OCI-LY7 (cell line): ENCODE measurements at places on chromosomes 12 and 14.

- DNase-seq: no peak
Measured at GRCh38 chr12:90292183-90292582, 583.5 kb upstream of the ATP2B1 start.

- no peak for DNase-seq
Measured at GRCh38 chr12:113762882-113763816, 203.0 kb downstream of the RBM19 start.

- no peak for DNase-seq
Measured at GRCh38 chr12:56334490-56334793, 642 bp upstream of the PAN2 start.

GRCh38 chr14:24677956-24678355 is 44.0 kb upstream of the GZMB start:
- no peak for DNase-seq

GRCh38 chr14:95386536-95387095 is 66.9 kb upstream of the CLMN start:
- DNase-seq: no peak

- no peak for DNase-seq
Measured at GRCh38 chr12:13777374-13777773, 204.0 kb downstream of the GRIN2B start.

DNA sequence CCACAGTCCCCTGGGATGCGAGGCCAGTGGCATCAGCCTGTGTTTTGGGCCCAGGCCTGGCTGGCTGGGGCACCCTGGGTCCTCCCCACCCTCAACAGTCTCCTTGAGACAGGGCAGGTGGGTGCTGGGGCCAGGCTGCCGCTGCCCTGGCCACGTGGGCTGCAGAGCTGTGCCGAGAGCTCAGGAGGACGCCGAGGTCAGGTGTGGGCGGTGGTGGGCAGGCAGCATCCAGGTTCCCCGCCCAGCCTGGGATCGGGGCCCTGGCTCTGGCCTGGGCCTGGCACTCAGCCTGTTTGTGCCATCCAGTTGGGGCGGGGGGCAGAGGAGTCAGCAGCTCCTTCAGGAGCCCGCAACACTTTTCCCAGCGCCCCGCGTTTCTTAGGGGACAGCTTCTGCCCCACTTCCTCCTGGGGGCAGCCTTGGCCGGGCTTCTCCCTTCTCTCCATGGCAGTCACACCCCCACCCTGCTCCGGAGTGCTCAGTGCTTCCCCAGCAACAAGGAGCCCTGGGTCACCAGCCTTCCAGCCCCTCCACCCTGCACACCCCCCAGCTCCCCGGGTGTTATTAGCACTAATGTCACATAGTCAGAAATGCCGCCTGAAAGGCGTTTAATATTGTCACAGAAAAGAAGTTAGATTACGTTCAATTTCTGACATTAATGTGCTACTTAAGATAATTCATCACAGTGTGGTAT is 30.8 kb downstream of the KIF26A start:
- DNase-seq: no peak

DNA sequence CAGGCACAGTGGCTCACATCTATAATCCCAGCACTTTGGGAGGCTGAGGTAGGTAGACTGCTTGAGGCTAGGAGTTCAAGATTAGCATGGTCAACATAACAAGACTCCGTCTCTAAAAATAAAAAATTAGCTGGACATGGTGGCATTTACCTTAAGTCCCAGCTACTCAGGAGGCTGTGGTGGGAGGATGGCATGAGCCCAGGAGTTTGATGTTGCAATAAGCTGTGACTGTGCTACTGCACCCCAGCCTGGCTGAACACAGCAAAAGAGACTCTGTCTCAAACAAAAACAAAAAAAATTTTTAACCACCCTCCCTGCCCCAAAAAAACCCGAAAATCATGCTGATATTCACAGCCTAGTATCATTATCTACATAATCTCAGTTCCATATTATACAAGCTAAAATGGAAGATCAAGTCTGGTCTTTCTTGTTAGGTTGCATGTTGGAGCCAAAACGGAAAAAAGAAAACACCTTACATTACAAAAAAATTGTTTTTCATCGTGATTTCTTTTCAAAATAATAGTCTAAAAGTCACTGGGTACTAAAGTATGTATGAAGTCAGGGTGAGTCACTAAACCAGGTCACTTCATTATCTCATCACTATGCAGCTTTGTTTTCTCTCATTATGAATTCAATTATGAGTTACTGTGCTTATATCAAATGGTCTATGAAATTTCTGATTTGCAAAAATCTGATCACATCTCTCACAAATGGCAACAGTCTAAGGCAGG is 13.8 kb downstream of the GXYLT1 start:
- no peak for DNase-seq

DNA sequence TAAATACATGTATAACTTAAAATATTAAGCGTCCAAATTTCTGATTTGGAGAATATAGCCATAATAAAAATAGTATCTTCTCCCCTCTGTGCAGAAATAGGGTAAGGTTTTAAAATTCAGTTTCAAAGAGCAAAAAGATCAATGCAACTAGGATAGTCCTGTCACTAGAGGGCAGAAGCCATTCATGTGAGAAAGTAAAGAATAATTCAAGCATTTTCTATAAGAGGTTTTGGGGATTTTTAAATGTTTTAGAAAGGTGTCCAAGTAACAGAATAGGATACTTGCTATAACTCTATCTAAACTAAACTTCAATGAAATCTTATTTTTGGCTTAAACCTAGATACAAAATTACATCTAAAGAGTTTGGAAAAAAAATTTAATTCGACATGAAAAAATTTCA is 50.3 kb downstream of the ADAMTS20 start:
- DNase-seq: peak; percentile 10

GRCh38 chr14:106013879-106014376 is 487.5 kb downstream of the TMEM121 start:
- no peak for DNase-seq

GRCh38 chr12:89862511-89863445 is 154.1 kb upstream of the ATP2B1 start:
- peak; percentile 91 for DNase-seq

- no peak for DNase-seq
Measured at GRCh38 chr12:83763425-83763824, 1076.7 kb downstream of the TMTC2 start.

GRCh38 chr12:132071830-132072384 is 72.2 kb downstream of the DDX51 start:
- no peak for DNase-seq

DNA sequence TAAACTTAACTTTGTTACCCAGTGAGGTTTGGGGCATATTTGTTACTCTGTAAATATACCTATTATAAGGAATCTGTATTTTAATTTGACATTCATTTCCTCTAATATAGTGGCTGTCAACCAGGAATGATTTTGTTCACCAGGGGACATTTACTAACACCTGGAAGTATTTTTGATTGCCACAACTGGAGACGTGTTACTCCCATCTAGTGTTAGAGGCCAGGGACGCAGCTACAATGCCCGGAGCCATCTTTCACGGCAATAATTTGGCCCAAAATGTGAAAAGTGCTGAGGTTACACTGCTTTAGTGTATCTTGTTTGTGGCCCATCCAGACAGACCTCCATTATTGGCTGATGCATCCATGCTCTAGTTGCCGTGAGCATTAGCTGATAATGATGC is 881.3 kb upstream of the ATXN7L3B start:
- DNase-seq: no peak

GRCh38 chr12:3077572-3078081 is 448 bp downstream of the TSPAN9 start:
- DNase-seq: no peak

- no peak for DNase-seq
Measured at GRCh38 chr14:51053157-51053556, 41.7 kb downstream of the TRIM9 start.
